NCI-H187 treated with DMSO at 0.1 percent for 48 hours (cell line): ENCODE measurements at places on chromosomes 3 and 15.

- DNase-seq = no peak
These were observed at the start of gene NEIL1 for GRCh38 chr15:75346796-75347221. Gene NEIL1 (plus strand): TSS chr15:75347039. CDS start chr15:75348906, 1,867 bp downstream.

DNA sequence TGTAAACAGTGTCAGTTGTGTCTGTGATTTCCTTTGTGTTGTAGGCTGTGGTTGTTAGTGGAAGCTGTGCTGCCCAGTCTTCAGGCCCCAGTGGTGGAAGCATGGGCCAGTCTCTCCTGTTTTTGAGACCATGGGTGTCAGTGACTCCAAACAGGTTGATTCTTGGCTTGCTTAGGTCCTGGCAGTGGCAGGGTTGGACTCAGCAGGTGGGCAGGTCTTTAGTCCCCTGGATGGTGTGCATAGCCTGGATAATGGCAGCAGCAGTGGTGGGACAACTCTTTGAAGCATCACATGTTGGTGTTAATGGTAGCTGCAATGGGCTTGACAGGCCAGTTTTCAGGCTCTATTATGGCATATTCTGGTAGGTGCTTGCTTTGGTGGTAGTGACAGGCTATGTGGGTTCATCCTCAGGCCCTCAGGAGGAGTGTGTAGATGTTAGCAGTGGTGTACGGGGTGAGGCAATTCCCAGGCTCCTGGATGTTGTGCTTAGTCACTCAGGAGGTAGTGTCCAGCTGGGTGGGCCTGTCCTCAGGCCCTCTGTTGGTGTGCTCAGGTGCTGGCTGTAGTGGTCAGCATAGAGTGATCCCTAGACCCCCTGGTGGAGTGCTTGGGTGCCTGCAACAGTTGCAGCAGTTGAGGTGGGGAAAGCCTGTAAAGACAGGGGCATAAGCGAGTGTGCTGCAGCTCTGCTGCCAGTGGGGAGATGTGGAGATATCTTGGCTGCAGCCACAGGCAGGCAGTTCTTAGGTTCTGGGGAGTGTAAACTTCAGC lies 596.7 kb downstream of the PDCD6IP start:
- no peak for DNase-seq

GRCh38 chr3:62481962-62482361 lies 108.6 kb upstream of the FEZF2 start:
- DNase-seq = no peak

- DNase-seq = no peak
These were observed at the start of gene NLGN1 for GRCh38 chr3:173397161-173398110. Gene NLGN1 (plus strand): TSS chr3:173397744.

DNA sequence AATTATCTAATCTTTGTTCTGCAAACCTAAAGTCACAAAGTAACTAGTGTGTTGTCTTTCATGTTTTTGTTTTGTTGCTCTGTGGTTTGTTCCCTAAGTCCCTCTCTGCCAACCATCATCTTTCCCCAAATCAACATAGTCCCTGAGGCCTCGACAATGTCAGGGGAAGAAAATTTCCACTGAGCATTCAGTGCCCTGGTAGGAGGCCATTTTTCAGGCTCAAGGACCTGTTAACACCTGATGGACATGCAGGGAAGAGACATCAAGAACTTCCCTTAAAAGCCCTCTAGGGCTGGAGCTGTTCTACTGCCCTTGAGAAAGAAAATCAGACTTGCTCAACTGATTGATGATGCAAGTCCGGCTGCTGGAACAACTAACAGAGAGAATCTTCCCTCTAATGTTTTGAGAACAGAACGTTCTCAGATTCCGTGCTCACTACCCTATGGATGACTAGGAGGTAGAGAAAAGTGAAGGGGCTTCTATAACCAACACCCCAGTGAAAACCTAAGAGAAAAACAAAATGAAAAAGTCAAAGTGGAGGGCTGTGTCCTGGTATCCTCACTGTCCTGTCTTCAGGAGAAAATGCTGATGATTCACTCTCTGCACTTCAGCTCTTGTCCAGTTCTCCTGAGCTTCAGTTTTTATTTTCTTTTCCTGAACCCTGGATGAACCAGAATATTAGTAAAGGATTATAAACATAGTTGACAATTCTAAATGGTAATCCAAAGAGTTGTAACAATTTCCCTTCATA lies 373.1 kb downstream of the FOXP1 start:
- DNase-seq = no peak

DNA sequence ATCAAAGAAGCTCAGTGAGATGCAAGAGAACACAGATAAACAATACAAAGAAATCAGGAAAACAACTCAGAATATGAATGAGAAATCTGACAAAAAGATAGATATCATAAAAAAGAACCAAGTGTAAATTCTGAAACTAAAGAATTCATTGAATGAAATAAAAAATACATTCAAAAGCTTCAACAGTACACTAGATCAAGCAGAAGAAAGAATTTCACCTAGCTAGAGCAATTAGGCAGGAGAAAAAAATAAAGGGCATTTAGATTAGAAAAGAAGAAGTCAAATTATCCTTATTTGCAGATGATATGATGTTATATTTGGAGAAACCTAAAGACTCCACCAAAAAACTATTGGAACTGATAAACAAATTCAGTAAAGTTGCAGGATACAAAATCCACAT lies 19.4 kb upstream of the CX3CR1 start:
- DNase-seq = no peak

DNA sequence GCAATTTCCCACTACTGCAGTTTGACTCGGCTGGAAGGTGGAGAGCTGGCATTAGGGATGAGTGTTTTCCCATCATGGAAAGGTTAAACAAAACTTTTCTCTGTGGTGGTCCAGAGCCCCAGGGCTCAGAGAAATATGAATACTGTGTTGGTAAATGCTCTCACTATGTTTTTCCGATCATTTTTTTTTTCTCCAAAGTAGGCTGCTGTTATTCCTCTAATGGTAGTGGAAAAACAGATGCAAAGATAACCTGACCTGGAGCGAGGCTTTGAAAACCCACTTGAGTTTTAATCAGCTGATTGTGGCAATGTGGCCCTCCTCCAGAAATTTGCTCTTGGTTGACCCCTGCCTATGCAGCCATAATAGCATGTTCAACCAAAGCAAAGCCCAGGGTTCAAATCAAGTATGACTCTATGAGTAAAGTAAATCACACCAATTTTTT lies 320.8 kb upstream of the CTNNB1 start:
- no peak for DNase-seq

- DNase-seq = no peak
These were observed 134.9 kb downstream of the MBNL1 start for GRCh38 chr3:152403632-152404066.

DNA sequence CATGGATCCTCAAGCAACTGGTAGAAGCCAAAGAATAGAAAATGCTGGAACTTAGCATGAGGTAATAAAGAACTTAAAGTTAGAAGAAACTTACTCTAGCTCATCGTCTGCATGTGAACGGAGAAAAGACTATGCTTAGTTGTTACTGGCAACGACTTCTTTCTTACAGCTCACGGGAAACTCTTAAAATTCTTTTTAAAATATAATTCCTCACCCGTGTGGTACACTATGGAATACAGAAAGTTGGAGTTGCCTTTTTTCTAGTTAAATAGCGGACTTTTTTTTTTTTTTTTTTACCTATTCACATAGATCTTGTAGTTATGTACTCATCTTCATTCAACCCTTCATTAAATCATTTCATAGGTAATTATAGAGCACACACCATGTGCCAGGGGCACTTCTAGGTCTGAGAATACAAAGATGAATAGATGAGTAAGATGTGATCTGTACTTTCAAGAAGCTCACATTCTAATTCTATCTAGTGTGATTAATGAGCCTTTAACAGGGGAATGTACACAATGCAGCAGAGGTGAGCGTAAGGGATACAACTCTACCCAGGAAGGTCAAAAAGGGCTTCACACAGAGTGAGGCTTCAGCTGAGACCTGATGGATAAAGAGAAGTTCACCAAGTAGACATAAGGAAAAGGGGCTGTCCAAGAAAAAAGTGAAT lies 18.4 kb upstream of the KCNMB2 start:
- DNase-seq = no peak

DNA sequence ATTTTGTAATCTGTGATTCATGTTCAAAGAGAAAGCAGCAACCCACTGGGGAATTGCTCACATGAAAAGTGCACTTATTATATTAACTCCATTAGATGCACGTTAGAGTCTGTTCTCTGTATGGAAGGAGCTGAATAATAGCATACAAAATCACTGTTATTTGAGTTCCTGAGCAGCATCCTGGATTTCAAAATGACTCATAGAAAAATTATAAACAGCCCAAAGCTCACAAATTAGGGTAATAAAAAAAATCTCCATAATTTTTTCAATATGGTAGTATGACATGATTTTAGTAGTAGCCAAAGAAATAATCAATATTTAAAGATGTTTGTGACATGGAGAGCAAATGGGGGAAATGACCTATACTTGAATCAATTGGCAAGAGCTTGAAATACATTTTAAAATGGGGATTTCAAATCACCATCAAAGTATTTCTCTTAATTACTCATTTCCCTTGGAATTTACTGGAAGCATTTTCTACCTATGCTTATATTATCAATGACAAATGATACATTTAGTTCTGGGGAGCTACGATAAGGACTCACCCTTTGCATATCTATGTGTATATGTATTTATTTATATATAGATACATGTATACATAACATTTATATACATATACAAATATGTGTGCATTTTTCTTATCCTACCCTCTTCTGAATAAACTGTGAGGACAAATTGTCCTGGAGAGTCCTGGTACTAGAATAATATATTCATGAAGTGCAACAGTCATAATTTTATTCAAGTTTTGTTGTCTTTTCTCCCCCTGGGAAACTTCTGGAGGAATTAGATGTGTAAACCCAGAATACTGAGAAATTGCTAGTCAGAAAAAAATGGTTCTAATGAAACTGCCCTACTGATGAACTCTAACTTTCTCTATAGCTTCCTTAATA lies 116.3 kb downstream of the RPL22L1 start:
- DNase-seq = no peak

DNA sequence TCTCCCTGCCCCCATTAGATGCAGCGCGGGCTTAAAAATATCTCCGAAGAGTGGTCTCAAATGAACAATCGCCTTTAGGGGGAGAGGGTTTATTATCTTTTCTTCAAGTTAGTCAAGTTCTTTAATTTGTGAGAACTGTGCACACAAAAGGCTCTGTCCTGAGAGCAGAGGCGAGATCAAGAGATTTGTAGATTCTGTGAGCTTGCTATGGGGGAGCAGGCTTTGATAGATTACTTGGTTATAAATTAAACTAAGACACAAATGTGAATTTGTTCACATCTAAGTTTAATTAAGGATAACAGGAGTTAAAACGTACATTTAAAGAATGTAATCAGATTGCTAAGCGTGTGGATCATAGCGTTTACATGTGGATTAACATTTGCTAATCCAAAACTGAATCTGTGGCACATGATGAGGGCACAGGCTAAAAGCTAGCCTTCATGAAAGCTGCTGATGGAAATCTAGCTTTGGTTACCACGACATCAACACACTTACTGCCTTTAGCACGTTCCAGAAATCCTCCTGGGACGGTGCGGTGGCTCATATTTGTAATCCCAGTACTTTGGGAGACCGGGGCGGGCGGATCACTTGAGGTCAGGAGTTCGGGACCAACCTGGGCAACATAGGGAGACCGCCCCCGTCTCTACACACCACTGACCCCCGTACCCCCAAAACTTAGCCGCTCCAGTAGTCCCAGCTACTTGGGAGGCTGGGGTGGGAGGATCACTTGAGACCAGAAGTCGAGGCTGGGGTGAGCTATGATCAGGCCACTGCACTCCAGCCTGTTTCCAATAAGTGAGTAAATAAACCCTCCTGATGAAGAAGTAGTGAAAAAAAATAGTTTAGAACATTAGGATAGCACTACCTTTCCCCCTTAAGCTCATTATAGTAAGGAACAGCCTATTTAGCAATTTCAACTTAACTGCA lies 1.0 kb upstream of the PRTG start:
- DNase-seq = no peak

- no peak for DNase-seq
These were observed 7.8 kb upstream of the KIF7 start for GRCh38 chr15:89662893-89663626.

DNA sequence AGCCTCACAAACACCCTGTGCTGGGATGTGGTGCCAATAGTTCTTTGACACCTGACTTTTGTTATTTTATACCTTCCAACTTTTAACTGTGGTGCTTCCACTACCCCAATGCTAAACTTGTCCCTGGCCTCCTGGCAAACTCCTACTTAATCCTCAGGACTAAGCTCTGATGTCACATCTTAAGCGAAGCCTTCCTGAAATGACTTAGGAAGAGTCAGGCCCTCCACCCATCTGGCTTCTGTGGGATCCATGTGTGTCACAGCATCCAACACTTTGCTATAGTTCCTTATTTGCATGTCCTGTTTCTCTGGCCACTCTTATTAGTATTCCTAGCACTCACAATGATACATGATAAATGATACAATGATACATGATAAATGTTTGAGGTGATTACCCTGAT lies 133.2 kb downstream of the FILIP1L start:
- DNase-seq = no peak

- no peak for DNase-seq
These were observed 21.9 kb upstream of the CP start for GRCh38 chr3:149243540-149243939.

GRCh38 chr15:22956978-22957260 lies 23.2 kb downstream of the CYFIP1 start:
- DNase-seq = no peak

GRCh38 chr15:86588413-86588812 lies 508.7 kb downstream of the AGBL1 start:
- no peak for DNase-seq

- no peak for DNase-seq
These were observed 44.0 kb downstream of the OTOL1 start for GRCh38 chr3:161540594-161540993.

GRCh38 chr3:12076031-12076430 lies 71.8 kb downstream of the SYN2 start:
- DNase-seq = no peak

GRCh38 chr15:90364251-90364650 lies 12.2 kb downstream of the ZNF774 start:
- DNase-seq = no peak

DNA sequence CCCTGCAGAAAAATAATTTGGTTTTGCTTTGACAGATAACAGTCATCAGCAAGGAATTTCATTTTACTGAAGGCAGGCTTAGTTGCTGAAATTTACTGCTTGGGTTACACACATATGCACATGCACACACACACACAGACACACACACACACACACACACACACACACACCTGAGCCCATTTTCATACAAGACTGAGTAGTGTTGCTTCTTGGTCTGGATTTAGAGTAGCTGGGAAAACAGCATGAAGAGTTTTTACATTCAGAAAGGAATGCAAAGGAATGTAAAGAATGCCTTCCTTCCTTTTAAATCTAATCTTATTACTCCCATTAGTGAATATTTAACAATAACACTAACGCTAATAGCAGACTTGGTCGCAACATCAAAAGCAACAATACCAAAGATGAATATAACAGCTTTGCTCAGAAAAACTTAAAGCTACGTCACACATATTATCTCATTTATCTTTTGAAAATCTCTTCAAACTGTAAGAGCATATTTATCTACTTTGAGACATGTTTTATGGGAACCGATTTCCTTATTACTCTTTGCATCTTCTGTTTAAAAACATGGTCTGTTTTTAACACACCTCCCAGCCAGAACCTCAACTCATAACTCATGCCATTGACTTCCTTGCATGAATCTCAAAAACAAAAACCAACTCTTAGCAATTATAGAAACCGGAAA lies 32.5 kb downstream of the RFTN1 start:
- DNase-seq = no peak
